ENCODE measurements at places on chromosomes 5 and 9.

DNA sequence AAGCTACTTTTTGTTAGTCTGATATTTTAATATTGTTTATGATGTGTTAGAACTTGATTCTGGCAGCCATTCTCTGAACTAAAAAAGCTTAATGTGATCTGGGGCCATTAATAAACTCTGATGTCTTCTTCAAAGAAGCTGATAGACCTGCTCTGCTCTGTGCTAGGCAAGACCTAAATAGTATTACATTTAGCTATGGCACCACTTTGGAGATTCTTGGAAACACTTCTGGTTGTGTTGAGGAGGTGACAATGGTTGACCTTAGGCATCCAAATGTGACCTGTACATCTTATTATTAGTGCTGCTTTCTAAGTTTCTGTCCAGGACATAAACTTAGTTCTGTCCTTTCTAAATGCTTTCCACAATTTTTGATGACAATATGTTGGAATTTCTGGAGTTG, 21.7 kb upstream of the SCGB3A2 start:
- no peak for DNase-seq

GRCh38 chr9:105859428-105860091, 165.2 kb downstream of the TMEM38B start:
- DNase-seq = no peak

DNA sequence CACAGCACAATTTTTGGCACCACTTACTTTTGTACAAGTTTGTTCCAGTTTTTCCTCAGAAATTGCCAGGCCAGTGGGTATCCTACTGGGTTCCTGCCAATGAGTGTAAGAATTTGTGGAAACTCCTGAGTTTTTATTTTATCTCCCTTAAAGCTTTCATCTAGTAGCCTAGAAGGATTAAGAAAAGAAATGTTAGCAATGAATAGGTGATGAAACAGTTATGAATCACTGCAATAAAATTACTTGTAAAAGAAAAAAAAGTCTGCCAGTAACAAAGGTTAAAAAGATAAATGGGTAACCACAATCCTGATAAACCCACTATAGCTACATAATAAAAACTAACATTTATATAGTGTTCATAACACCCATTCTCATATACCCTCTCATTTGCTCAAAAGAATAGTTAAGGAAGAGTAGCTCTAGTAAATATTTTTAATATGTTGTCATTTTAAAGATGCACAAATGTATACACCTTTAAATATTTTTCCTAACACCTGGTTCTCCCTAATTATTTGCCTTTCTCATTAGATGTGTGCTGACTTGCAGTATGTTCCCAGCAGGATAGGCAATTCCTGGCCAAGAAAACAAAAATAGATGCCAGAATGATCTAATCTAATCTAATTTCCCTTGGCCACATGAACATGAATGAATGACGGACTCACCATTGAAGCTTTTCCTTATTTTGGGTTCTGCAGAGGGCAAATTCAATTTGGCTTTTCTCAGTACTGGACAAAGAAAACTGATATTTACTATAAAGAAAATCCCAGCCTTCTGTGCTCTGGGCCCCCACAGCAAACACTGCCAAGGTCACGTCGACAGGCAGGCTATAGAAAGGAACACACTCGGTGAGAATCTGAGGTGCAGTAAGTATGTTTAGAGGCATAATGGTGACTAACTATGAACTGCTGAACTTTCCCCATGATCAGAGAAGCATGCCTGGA, 26.4 kb downstream of the ERAP1 start:
- no peak for DNase-seq

DNA sequence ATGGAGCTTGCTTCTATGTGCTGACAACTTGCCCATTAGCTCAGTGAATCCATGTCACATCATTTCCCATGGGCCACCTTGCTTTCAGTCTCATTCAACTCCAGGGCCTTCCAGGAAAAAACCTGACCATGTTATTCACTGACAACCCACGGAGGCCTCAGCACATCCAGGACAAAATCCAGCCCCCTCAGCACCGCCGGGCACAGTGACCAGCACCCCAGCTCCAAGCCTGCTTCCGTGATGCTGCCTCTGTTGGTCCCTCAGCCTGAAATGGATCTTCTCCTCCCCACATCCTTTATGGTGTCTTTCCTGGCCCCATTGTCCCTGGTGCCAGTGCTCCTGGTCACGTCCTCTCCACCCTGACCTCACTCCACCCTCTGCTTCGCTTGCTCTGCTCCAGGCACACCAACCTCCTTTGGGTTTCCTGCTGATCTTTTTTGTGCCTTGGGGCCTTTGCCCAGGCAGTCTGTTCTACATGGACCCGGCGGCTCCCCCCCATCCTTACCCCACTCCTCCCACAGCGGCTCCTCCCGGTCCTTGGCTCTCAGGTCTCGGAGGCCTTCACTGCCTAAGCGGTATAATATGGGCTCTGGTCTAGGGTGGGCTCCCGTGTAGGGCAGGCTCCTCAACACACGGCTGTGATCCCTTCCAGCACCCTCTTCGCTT, 25.0 kb downstream of the ANKS6 start:
- DNase-seq = no peak

GRCh38 chr5:179427032-179427675, 81.9 kb upstream of the ADAMTS2 start:
- no peak for DNase-seq

DNA sequence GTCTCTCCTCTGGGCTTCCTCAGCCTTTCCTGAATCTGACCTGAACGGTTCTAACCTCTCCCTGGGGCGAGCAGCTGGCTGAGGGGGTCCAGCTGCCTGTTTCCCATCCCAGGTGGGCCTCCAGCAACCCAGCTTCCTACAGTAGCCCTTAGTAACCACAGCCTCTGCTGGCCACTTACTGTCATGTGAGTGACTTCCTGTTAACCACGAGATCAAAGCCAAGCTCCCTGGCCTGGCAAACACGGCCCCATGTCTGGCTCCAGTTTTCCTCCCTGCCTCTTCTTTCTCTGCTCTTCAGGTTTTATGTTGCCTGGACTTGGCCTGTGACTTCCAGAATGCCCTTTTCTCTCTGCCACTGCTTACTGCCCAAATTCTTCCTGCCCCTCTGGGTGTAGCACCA, 47.2 kb upstream of the DAB2IP start:
- DNase-seq = no peak

- peak; percentile 44 for DNase-seq
These were observed 19.2 kb upstream of the TOR1B start for GRCh38 chr9:129783516-129784361.

DNA sequence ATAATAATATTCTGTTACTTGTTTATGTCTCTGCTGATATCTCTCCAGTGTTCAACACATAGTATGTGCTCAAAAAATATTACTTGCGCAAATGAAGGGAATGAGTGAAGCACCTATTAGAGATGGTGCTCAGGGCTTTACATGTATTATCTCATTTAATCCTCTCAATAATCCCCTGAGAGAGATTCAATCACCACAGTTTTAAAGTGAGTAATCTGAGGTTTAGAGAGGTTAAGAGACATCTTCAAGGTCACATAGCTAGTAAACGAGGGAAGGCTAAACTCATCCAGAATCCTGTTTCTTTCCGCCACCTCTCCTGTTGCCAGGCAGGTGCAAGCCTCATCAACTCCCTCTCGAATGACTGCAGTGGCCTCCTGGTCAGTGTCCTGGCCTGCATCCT, 82.0 kb downstream of the UGCG start:
- no peak for DNase-seq

DNA sequence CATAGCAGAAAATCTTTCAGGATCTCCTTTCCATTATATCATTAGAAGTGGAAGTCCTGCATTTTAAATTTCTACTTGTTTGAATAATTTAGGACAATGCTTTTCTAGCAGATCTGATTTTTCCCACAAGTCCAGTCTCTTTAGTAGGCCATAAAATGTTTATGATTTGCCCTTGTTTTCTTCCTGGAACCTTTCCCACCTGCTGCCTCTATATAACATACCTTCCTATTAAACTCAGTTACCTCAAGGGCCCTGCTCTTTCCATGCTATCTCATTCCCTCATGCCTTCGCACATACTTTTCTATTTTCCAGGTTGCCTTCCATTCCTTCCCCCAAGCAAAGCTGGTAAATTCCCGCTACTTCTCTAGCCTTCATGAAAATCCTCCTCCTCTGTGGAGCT, 187.0 kb upstream of the EFNA5 start:
- no peak for DNase-seq

GRCh38 chr5:1374030-1374678, 29.3 kb upstream of the CLPTM1L start:
- no peak for DNase-seq

DNA sequence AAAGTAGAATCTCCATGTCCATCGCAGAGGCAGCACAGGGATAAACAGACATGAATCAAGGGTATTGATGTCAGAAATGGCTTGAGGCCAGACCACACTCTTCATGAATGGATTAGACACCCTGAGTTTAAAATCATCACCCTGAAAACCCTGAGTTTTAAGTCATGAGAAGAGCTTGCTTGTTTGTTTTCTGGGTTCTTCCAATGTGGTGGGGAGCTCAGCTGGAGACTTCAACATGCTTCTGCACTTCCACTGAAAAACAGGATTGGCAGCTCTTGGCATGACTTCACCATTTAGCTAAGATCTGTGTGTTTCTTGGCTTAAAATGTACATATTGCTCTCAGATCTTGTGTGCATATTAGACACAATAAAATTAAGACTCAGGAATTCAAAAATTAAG, 9.8 kb downstream of the GCNT4 start:
- no peak for DNase-seq

All from activated T-helper 1 cell treated with Interleukin-2 at 50 U/mL for 16 hours (primary cell).